ENCODE measurements at places on chromosomes 13 and 19.

- no peak for DNase-seq
Observed at GRCh38 chr13:85303630-85304029, 495.6 kb downstream of the SLITRK6 start.

DNA sequence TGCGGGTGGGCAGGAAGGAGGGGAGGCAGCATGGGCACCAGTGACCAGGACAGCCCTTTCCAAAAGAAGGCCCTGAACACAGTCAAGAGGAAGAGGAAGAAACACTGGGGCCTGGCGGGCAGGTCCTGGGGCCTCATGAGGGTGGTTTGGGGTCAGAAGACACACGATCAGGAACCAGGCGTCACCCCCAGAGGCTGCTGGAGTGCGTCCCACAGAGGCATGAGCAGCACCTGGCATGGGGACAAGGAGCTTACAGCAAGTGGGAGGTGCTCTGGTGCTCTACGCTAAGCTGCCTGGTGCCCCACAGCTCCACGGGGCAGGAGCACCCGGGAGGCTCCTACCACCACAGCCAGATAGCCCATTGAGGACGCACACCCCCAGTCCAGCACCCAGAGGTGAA is 20.0 kb downstream of the ELL start:
- peak; percentile 51 for DNase-seq

GRCh38 chr13:70938462-70938861 is 830.2 kb upstream of the KLHL1 start:
- no peak for DNase-seq

GRCh38 chr19:18999896-19000620 is 33.3 kb downstream of the SUGP2 start:
- DNase-seq, result peak; percentile 24

DNA sequence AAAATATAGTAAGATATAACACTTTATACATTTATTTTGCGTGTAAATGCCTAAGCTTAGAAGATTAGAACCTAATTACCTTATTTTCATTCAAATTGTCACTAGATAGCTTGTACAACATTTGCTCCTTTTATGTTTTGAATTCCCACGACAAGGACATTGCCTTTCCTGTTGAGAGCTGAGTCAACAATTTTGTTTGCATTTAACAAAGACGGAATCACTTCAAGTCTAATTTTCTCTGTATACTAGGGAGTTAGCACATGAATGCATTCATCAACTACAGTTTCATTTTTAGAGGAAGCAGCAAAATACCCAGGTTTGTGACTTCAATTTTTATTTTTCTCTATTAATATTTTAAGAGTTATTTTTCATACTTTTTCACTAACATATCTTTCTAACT is 48.7 kb upstream of the PCCA start:
- DNase-seq, result no peak

DNA sequence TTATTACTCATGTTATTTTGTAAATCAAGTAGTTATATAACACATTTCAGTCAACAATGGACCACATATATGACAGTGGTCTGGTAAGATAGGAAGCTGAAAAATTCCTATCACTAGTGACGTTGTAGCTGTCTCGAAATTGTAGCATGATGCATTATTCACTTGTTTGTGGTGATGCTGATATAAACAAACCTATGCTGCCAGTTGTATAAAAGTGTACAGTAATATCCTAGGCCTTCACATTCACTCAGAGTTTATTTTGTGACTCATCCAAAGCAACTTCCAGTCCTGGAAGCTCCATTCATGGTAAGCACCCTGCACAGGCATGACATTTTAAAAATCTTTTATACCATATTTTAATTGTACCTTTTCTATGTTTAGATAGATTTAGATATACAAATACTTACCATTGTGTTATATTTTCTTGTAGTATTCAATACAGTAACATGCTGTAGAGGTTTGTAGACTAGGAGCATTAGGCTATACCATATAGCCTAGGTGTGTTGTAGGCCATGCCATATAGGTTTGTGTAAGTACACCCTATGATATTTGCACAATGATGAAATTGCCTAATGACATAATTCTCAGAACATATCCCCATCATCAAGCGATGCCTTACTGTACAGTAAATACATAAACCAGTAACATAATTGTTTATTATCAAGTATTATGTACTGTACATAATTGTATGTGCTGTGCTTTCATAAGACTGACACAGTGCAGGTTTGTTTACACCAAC is 49.3 kb downstream of the IFT88 start:
- DNase-seq, result no peak

DNA sequence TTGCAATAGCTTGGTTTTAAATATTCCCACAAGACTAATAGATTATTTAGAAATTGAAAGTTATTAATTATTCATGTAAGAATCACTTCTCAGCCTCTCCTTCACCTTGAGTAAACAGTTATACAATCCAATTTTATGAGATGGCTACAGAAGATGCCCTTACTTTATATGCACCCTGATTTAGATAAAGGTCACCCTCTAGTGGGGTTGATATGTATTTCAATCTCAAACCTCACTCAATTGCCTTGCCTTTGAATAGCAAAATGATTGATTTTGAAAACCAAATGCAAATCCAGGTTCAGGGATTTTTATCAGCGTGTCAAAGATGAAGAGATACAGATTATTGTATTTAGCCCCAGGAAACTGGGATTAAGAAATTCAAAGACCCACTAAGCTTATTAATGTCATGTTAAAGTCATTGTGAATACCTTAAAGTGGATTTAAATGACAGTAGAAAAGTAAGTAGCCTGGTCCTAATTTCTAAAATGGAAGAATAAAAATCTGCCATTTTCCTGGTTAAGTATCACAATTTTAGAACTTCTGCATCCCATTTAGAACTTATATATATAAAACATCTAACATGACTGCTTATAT is 305.1 kb downstream of the ITGBL1 start:
- peak; percentile 61 for DNase-seq

- peak; percentile 95 for DNase-seq
Observed at GRCh38 chr19:944171-944567, 18.3 kb downstream of the ARID3A start.

GRCh38 chr13:113856716-113857065 is 7.2 kb downstream of the GAS6 start:
- DNase-seq, result no peak

GRCh38 chr19:41307090-41307875 is 2.7 kb upstream of the CCDC97 start:
- DNase-seq, result peak; percentile 31

DNA sequence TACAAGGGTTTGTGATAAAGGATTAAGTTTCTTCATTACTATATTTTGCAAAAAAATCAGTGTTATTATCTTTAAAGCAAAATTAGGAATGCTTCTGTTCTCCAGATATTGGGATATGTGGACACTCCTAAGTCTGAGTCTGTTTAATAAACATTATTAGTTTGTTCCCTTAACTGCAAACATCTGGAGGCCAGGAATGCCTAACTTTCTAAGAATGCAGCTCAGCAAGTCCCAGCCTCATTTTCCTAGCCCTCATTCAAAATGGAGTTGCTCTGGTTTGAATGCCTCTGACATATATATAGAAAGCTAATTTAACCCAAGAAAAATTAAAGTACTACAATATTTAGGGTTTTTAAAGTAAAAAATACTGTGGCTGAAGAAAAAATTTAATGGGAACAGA is 33.6 kb upstream of the EDNRB start:
- no peak for DNase-seq

GRCh38 chr13:73307481-73307880 is 248.7 kb downstream of the KLF5 start:
- no peak for DNase-seq

DNA sequence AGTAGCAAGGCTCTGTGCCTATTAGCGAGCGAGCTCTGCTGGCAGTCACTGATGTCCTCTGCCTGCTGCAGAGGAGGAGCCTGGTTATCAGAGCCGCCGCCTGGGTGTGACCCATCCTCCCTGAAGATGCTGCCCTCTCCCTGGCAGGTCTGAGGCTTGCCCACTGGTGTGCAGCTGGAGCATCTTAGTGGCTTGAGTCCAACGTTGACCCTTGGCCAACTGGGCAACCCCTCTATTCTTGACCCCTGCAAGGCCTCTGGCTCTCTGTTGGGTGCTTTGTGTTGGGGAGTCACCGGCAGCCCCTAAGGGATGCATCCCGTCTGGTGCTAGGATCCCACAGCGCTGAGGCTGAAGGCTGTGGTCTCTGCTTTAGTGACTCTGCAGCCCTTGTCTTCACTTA is 277.9 kb upstream of the SOX1 start:
- DNase-seq, result no peak

DNA sequence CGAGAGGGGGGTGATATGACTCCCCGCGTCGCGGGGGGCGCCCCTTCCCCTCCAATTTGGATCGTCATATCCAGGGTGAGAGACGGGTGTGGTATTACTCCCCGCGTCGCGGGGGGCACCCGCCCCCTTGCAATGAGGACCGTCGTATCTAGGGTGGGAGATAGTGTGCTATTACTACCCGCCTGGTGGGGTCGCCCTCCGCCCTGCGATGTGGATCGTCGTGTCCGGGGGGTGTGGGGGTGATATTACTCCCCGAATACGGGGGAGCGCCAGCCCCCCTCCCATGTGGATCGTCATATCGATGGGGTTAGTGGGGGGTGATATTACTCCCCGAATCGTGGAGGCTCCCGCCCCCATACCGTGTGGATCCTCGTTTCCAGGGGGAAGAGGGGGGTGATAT is 29.2 kb upstream of the RGCC start:
- DNase-seq, result no peak

DNA sequence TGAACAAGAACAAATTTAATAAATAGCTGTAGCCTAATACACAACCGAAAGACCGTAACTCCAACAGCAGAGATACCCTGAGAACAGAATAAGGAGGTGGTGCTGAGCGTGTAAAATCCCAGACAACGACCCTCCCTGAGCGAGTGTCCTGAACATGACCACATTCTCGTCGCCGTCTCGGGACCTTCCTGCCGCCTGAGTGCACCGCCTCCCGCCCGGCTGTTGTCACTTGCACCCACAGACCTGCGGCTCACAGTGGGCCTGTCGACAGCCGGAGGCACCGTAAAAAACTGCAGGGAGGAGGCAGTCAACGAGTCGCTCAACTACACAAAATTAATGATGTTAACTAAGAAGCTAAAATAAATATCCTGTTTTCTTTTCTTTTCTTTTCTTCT is 35.8 kb upstream of the GRTP1 start:
- DNase-seq, result no peak

DNA sequence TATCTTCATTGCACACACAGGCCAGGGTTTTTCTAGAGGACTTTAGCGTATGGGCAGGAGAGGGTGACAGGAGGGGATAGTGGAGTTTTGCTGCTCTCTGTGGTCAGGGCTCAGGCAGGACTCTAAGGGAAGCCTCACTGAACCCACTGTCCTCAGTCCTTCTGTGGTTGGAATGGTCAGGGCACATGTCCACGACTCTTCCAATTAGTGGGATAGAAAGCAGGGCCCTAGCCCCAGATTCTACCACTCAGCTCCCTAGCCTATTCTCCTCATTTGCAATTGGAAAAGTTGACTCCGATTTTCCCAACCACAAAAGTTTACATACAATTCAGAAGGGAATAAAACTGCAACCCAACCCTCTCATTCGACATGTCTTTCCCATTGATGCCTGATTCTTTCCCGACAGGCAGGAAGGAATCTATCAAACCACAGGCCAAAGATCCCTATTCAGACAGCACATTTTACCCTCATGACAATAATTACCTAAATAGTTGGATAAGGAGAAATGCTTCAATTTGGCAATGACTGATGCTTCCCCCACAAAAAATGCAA is 38.2 kb downstream of the TGDS start:
- DNase-seq, result no peak

- DNase-seq, result no peak
Observed at GRCh38 chr13:98959786-98960605, 17.9 kb downstream of the DOCK9 start.

GRCh38 chr19:29963576-29963975 is 21.5 kb downstream of the URI1 start:
- DNase-seq, result no peak
